ENCODE measurements at places on chromosomes 4 and X.

DNA sequence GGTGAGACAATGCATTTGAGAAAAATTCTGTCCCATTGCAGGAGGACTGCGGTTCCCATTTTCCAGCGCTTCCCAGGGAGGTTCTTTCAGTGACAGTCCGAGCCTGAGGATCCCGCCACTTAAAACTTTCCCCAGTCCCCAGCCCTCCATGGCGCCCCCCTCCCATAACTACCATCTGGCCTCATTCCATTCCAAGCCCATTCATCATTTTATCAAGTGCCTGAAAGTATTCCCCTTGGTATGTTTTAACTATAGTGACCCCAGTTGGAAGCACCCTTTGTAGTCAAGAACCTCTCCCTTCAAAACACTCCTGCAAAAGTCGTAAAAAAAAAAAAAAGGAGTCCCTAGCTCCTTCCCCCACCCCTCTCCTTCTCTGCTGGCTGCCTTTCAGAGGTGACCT lies 1.2 kb downstream of the RASL11B start:
- DNase-seq = no peak

- DNase-seq = peak; percentile 96
These were observed 5.0 kb upstream of the NYX start for GRCh38 chrX:41441934-41442823.

- DNase-seq = no peak
These were observed 44.5 kb downstream of the SEPTIN11 start for GRCh38 chr4:76993787-76994641.

- no peak for DNase-seq
These were observed 162.7 kb downstream of the NAF1 start for GRCh38 chr4:163003979-163004378.

- DNase-seq = no peak
These were observed 11.2 kb upstream of the TAB3 start for GRCh38 chrX:30900227-30900626.

DNA sequence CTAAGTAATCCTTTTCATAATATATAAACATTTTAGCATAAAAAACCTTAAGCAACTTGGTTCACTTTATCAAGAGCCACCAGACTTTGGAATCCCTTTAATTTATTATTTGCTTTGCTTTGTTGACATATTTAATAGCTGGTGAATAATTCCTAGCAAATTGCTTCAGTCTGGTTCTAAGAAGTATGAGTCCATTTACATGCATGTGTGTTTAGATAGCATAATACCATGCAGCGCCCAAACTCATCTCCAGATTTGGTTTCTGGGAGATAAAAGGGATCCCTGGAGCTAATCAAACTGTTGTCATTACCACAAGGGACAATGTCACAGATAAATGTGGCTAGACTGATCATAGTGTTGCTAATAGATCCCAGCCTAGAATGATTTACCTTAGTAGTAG lies 111.8 kb downstream of the TMEM144 start:
- no peak for DNase-seq

- no peak for DNase-seq
These were observed 52.7 kb downstream of the CXorf49B start for GRCh38 chrX:71815906-71816156.

- no peak for DNase-seq
These were observed 88.9 kb downstream of the RASL11B start for GRCh38 chr4:52951016-52951415.

- DNase-seq = no peak
These were observed 16.2 kb upstream of the NAA11 start for GRCh38 chr4:79341893-79342653.

DNA sequence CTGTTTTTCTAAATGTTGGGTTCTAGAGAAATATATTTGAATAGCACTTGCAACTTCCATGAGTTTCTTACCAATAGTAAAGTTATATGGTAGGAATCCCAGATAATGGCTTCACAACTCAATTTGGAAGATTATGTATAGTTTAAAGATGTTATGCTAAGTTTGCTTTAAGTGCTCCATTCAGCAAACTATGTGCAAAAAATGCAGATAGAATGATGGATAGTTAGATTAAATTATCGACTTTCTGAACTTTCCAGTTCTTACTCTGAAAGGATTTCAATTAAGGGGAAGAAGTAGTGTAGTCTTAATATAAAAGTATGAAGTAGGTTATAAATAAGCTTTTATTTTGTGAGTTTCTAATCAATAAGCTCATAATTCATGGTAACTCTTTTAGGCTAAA lies 60.7 kb upstream of the NFKB1 start:
- no peak for DNase-seq

GRCh38 chrX:37867536-37868153 lies 20.3 kb upstream of the DYNLT3 start:
- peak; percentile 31 for DNase-seq

DNA sequence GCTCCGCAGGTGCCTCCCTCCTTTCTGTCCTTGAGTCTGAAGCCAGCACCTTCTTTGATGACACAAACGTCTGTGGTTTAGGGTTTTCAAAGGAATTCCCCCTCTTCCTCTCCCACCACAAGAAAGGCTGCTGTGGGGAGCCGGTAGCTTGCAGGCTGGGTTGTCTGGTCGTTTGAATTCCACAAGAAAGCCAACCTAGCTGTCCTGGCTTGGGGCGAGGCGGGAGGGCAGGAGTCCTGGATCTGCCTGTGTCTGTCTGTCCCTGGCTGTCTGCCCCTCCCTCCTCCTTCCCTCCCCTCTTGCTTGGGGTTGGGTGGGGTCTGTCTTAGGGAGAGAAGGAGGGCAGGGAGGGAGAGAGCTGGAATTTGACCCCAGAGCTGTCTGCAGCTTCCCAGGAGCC lies 56.3 kb downstream of the SHROOM2 start:
- DNase-seq = no peak

DNA sequence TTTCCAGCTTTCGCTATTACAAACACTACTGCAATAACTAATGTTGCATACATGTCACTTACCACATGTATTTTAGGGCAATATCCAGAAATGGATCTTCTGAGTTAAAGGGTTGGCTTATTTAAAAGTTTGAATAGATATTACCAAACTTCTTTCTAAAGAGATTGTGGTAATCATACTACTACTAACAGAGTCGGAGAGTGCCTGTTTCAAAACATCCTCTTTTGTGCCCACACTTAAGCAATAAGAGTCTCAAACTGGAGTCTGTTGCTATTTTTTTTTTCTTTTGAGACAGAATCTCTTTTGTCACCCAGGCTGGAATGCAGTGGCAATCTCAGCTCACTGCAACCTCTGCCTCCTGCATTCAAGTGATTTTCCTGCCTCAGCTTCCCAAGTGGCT lies 35.8 kb downstream of the FGFBP1 start:
- DNase-seq = peak; percentile 79

DNA sequence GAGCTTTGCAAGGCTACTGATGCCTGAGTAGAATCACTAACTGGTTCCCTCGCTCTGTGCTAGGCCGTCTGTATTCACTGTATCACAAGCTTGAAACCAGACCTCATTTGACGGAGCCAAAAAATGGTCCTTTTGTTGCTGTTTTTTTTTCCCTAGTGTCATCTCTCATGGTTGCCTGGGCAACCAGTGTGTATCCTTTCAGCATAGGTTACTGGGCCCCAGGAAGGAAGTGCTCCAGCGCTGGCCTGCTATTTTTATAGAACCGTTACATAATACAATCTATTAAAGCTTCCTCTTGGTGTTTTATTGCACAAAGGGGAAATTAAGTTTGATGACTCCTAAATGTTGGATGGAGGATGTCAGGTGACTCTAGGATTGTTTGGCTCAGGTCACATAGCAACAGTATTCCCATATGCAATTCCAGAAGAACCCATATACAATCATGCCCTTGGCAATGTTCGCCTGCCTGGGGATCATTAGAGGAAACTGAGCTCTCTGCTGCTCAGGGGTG lies 220.4 kb downstream of the SPRY1 start:
- peak; percentile 74 for DNase-seq

DNA sequence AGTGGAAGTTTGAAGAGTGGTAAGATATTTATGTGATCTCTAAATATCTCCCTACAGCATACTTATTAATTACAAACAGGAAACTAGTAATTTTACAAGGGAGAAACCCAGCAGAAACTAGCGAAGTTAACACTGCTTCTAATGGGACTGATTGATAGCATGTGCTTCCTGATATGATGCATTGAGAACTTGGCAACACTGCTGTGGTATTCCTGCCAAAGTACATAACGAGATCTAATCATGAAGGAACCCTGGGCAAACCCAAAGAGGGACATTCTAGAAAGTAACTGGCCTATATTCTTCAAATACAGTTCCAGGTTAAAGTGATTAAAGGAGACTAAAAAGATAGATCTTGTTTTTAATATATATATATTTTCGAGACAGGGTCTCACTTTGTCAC lies 4.6 kb upstream of the GPR34 start:
- no peak for DNase-seq

- DNase-seq = no peak
These were observed 121.3 kb downstream of the PRDM5 start for GRCh38 chr4:120801137-120801758.

DNA sequence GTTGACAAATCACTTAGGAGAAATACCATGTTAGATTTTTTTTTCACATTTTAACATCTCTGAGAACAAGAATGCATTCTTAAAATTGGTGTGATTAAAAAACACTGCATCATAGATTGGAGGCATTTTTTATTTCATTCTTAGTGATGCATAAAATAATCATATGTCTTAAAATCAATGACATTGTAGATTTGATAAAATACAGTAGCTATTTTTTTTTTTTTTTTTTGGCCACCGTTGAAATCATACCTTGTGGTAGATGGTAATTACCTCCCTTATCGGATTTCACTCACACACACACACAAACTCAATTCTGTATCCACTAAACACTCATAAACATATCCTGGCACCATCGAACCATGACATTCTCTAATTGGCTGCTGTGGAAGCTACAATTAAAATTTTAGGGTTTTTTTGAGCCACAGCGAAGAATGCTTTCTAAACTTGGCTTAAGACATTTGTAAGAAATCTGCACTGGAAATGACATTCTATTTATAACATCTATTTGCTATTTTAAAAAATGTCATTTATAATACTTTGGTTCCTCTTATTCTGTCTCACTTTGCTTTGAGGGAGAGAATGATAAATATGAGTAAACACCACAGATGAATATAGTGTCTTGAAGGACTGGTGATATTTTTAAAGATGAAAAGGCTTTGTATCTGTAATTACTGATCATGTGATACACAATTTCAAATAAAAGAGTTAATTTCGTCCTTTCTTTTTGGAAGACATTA lies 60.1 kb downstream of the CCSER1 start:
- no peak for DNase-seq

DNA sequence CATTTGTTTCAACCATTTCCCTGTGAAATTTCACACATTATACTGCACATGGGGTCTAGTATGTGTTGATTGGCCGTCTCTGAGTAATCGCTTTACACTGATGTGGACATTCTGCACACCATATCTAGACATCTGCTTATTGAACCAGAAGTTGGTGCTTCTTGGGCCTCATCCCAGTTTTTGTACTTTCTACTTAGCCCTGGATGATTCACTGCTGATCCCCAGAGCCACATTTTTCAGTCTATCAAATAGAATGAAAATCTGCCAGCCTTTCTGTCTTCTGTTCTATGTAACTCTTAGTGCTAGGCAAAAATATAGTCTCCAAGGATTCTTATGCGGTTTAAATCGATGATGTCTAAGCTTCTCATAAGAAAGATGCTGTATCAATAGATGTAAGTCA lies 40.5 kb upstream of the RELL1 start:
- no peak for DNase-seq

DNA sequence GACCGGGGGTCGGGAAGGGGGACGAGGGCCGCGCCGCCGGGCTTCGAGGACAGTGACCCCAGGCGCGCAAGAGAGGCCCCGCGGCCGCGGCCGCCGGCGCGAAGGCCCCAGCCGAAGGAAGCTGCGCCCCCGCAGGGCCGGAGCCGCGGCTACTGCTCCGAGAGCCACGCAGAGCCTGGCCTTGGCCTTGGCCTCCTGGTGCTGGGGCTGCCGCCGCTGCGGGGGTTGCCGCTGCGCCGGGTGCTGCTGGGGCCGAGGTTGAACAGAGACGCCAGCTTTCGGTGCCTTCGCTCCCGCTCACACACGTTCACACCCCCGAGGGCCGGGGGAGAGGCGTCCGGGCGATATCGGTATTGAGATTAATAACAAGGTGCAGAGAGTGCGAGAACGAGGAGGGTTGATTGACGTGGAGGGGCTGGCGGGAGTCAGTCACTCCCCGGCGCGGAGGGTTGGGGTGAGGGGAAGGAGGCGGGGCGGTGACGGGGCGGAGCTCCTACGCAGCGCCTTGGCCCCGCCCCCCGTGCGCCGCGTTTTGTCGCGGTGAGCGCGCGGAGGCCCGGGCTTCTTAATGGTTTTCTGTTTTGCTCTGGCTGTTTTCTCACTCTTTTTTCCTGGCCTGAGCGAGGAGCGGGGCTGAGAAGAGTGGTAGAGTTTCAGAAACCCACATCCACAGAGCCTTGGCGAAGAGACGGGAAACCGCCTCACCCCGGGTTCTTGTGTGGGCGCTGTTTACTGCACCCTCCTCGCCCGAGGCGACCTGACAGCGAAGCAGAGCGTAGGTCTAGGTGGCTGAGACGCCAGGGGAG lies 878 bp upstream of the CNOT6L start:
- DNase-seq = peak; percentile 94
